Mucosa of gallbladder (tissue), 1 donor: ENCODE measurements at places on chromosomes 7 and 10. TPM values are rescaled to one million over a fixed set of nuclear protein-coding genes. Genes with fewer than 3 reads are reported as not detected.

DNA sequence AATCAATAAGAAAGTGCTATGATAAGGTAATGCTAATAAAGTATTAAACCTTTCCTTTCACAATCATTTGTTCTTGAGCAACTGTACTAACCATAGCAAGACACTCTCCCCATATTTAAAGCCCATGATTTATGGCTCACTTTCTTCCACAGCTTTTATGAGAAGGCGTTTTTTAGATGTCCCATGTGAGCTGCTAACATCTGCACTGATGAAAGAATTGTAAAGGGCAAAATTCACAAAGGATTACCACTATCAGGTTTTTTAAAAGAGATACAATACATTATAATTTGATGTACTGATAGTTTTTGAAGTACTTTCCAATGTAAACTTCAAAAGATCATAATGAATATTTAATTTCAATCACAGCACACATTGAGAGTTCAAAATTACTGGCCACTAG is 75.7 kb downstream of the RNLS start:
- DNase-seq, result no peak

PNLIP gene
- 5.4 TPM for total RNA-seq

OR2A42 gene
- total RNA-seq, result not detected

- no peak for DNase-seq
Measured at GRCh38 chr7:92614660-92615174, 24.5 kb upstream of the FAM133B start.

TRIL gene
- total RNA-seq, result 1.4 TPM

ADRB1 gene
- 1.7 TPM for total RNA-seq

DNA sequence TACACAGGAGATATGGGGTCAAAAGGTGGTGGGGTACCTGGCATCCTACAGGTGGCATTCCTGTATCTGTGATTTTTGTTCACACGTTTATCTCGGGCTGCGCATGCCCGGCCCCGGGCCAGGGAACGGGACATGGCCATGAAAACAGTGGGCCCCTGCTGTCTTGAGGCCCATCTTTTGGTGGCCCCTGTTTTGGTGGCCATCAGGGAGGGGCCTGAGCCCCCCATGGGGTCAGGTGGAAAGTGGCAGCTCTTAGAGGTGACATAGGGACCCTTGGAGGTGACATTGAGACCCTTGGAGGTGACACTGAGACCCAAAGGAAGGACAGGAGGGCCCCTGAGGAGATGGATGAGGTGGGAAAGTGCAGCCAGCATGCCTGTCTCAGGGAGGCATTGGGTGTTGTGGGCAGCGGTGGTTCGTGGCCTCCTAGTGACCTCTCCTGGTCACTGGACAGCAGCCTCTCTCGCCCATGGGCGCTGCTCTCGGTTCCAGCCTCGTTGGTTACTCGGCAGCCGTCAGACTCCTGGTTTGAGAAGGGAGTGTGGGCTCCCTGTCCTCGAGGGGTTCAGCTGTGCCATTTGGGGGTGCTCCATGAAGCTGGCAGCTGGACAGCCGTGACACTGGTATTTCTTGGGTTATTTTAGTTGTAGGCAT is 39.9 kb downstream of the INPP5A start:
- no peak for DNase-seq

DNA sequence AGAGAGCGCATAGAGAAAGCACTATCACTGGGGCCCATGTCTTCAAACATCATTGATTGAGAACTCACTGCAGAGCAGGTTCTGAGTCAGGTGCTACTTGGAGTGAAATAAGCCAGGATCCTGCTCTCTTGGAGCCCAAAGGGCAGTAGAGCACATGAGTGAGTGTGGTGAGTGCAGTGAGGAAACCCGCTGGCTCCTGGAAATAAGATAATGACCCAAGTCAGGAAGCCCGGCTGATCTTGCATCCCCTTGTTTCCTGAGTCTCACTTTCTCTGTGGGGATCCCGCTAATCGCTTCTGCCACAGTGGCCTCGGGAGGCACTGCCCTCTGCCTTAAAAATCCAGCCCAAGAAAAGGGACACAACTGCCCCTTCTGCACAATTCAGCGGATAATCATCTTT is 7.1 kb upstream of the FAM107B start:
- DNase-seq, result no peak

GRCh38 chr10:13715100-13715499 is 128.3 kb downstream of the PRPF18 start:
- DNase-seq, result no peak

DNA sequence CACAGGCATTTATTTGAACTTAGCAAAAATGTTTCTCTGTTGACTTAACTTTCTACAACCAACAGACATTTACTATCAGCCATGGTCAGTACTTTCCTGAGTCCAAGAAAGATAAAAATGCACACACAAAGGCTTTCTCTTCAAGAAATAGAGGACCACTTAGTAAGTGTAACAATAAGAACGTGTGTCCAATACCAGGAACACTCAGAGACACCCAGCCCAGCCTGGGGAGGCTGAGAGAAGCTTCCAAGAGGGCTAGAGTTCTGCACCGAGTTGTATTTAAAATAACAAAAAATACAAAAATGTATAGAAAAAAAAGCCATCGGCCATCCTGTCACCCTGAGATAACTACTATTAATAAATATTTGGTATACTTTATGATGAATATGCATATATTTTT is 35.8 kb downstream of the VSTM4 start:
- DNase-seq, result no peak

GRCh38 chr7:124784879-124785818 is 19.6 kb upstream of the GPR37 start:
- peak; percentile 51 for DNase-seq

IGF2BP3 gene
- total RNA-seq, result 0.66 TPM

DNA sequence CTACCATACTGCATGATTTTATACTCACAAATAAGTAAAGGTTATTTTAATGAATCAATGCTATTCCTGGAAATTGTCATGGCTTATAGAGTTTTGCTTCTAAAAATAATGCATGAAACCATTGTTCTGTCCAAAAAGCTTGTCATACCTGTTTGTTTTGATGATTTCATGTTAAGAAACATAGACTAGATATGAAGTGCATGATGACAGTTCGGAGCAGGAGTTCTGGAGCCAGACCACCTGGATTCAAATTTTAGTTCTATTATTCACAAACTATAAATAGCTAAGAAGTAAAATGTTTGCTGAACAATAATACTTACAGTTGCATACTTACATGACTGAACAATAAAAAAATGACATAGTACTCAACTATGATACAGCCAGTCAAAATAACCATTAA is 107.0 kb upstream of the AKR1E2 start:
- no peak for DNase-seq
